ENCODE measurements at places on chromosomes 11 and 22. TPM values are rescaled to one million over a fixed set of nuclear protein-coding genes. Genes with fewer than 3 reads are reported as not detected.

Gene DEFB131B
- total RNA-seq, result not detected

Gene ANAPC15
- total RNA-seq, result 34.1 TPM

Gene SLC25A18
- total RNA-seq, result 2.2 TPM

Gene CLCF1
- total RNA-seq, result 1.1 TPM

Gene AIFM3
- 2.3 TPM for total RNA-seq

Gene HOATZ
- not detected for total RNA-seq

Gene CYB5R3
- total RNA-seq, result 54.3 TPM

Data from melanocyte of skin (primary cell).